ENCODE measurements at places on chromosomes 4 and X.
A peak's percentile ranks its signal among the peaks of the same experiment; 100 is the strongest.

DNA sequence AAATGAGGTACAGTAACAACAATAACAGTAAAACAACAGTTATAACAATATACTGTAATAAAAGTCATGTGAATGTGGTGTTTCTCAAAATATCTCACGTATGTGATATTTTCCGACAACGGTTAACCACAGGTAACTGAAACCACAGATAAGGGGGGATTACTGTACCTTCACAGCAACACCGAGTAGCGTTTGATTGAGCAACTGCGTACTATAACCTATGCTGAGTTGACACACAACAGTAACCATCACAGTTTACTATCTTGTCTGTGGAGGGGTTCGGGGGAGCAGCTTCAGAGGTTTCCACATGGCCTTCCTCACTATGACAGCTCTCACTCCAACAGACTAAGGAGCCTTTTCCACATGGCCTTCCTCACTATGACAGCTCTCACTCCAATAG lies 13.4 kb downstream of the RBMX2 start:
- DNase-seq, result no peak

GRCh38 chr4:21826071-21826470 lies 122.5 kb downstream of the KCNIP4 start:
- no peak for DNase-seq

- DNase-seq, result no peak
These were observed 301.7 kb upstream of the EMCN start for GRCh38 chr4:100819505-100819904.

- DNase-seq, result no peak
These were observed 130.9 kb upstream of the RPS6KA3 start for GRCh38 chrX:20397587-20397986.

- DNase-seq, result no peak
These were observed 68.0 kb downstream of the NFKB1 start for GRCh38 chr4:102569200-102569599.

DNA sequence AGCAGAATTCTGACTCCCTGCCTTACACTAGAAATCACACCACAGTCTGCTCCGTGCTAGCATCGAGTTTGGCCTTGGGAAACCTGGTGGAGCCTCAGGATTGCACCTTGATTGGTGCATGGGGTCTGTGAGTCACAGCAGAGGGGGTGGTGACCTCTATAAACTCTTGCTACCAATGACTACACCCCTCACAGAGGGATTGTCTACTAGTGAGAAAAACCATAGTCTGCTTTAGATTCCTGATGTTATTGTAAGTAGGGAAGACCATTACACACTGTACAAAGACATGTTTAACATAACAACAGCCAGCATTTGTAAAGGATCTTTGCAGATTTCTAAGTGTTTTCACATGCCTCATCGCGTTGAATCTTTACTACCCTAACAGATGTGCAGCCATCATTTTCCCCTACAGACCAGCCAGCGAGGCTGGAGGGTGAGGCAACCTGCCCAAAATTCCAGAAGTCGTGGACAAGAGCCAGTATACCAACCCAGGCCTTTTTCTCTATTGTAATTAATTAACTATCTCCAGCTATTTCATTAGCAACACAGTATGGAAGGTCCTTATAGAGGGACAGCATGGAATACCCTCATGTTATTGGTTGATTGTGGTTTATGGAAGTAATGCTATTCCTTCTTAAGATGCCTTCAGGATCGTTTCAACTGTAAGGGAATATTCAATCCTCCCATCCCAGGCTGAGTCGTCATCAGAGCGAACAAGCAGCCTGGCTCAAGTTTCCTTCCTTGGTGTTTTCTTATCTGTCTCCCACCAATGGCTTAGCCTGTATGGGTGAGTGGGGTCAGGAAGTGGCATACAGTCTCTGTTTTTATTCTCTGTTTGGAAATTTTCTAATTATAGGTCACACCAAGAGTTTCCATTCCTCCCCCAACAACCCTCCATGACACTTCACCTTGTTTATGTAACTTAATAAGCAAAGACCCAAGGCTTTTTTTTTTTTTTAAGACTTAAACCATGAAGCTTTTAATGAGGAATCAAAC lies 55.9 kb upstream of the KDR start:
- no peak for DNase-seq

GRCh38 chr4:15706646-15707362 lies 3.9 kb downstream of the BST1 start:
- no peak for DNase-seq

GRCh38 chr4:30172416-30172815 lies 547.8 kb upstream of the PCDH7 start:
- no peak for DNase-seq

DNA sequence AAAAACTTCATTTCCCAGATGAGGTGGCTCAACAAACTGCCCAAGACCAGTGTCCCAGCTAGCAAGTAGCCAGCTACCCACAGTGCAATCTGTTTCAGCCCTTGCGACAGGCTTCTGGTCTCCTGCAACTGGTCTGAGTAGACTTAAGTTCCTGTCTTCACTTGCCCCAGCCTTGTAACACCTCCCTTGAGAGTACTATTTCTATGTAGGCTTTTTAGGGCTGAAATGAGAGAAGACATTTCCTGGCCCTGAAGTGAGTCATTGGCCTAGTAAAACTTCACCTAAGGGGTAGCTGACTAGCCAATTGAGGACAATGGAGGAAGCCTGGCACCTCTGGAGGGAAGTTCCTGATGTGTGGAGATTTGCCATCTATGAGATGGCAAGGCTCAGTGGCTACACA lies 80.1 kb upstream of the STIM2 start:
- DNase-seq, result no peak

DNA sequence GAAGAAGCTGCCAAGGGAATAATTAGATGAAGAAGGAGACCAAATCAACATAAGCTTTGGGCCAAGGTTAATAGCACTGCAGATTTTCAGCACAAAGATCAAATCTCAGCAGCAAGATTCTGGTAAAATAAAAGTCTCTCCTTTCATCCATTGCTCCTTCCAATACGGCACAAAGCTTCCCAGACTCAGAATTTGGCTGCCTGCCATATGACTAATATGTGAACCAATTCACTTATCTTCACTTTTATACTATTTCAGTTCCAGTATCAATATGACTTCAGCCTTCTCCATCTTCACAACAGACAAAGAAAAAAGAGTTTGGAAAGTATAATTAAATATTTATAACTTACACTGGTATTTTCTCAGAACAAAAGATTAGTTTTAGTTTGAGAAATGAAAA lies 978.3 kb upstream of the GRID2 start:
- DNase-seq, result no peak

GRCh38 chr4:141739636-141740035 lies 103.3 kb downstream of the IL15 start:
- DNase-seq, result no peak

GRCh38 chrX:39592776-39593175 lies 505.0 kb downstream of the BCOR start:
- DNase-seq, result no peak

- DNase-seq, result no peak
These were observed 127.0 kb upstream of the ETNPPL start for GRCh38 chr4:108889696-108890483.

- DNase-seq, result no peak
These were observed 63.1 kb upstream of the AFAP1 start for GRCh38 chr4:8002525-8003309.

DNA sequence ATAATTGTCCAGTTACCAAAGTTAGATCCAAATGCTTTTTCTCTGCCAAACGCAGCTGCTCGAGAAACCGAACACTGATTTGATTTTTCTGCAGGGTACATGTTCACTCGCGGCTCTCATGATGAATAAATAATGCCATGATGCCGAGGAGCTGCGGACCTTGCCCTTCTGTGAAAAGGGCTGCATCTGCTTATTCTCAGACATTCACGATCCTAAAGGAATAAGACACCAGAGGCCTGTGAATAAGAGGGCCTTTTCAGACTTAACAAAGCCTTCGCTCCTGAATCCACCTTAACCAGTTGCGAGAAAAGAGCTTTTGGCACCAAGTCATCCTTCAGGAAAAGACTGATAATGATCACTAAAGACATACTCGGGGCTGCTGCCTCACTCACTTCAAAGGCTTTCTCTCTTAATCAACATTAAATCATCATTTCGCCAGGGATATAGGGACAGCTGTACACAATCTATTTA lies 147.5 kb downstream of the FBXO8 start:
- DNase-seq, result no peak

DNA sequence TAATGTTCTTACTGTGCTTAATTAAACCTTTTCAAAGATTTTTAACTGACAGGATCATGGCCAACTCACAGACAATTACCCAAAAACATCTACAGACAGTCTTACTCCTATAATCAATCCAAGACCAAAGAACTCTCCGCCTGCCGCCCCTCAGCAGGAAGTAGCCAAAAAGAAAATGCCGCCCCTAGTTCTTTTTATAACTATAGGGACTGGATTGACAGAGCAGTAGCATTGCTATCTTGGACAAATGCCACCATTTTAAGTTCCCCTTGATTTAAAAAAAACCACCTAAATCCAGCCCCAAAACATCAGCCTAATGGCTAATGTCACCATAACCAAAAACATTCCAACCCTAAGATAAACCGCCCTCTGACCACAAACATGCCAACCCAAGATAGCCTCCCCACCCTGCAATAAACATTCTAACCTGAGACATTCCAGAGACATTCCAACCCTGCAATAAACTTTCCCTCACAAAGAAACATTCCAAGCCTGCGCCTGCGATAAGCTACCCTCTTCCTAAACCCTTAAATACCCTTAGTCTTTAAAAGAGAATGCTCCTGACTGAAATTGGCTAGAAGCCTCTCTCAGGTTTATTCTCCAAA lies 77.0 kb downstream of the COQ2 start:
- DNase-seq, result peak; percentile 87

- DNase-seq, result no peak
These were observed 970.1 kb downstream of the ADGRL3 start for GRCh38 chr4:62170235-62170634.

- no peak for DNase-seq
These were observed 79.5 kb upstream of the SLIT2 start for GRCh38 chr4:20172070-20172760.

DNA sequence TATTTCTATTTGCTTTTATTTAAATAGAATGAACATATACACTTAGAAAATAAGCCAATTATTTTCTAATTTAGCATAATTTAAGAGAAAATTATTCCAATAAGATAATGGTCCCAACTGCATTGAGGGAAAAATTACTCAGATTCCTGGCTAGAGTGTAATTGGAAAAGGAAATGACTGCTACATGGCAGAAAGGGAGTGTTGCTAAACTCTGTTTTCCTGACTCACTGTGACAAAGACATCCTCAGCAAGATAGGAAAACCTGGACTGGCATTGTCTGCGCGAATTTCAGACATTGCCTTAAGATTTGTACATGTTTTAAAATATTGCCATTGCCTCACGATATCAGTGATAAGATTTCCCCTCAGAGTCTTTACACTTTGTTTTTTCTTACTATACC lies 8.2 kb downstream of the TNIP3 start:
- DNase-seq, result no peak

DNA sequence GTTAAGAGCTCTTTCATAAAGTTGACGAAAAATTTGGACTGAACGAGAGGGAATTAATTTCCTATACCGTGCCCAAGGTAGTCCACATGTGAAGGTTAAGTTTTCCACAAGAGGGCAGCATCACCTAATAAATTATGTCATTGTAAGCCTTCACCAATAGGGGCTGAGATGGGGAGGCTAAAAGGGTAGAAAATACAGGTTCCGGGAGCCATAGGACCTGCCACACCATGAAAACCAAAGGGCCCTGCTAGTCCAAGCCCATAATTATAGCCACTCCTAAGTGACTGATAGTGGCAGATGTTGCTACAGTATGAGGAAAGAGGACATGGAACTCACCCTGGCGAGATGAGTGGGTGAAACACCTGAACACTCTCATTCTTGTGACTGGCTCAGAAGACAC lies 122.2 kb downstream of the SHROOM4 start:
- DNase-seq, result no peak

DNA sequence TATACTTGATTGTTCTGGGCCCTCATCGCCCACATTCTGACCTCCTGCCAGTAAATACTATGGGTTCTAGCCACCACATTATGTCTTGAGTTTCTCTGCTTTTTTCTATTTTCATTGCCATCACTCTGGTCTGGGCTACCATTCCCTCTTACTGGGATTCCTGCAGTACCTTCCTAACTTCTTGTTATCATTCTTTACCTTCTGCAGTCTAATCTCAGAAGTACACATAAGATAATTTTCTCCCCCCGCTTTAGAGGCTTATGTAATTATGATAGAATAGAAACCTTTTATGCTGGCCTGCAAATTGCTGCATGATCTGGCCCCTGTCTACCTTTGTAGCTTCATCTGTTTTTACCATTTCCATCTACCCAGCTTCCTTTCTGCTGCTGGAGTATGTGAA lies 19.2 kb downstream of the STIM2 start:
- no peak for DNase-seq

DNA sequence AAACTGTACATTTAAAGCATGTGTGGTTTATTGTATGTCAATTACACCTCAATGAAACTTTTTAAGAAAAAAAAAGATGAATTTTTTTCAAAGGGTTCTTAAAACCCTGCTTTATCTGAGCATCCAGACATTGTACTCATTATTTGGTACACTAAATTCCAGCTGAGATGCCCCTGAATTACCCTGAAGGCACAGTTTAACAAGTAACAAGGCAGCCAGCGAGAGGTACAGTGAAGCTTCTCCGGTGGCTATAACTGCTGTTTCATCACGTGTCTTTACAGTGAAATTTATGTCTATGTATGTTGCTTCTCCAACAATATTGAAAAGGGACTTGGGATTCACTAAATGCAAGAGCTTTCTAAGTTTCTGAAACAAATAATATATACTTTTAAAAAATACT lies 15.8 kb downstream of the SLC7A11 start:
- no peak for DNase-seq

GRCh38 chrX:716136-716535 lies 85.5 kb downstream of the SHOX start:
- no peak for DNase-seq

DNA sequence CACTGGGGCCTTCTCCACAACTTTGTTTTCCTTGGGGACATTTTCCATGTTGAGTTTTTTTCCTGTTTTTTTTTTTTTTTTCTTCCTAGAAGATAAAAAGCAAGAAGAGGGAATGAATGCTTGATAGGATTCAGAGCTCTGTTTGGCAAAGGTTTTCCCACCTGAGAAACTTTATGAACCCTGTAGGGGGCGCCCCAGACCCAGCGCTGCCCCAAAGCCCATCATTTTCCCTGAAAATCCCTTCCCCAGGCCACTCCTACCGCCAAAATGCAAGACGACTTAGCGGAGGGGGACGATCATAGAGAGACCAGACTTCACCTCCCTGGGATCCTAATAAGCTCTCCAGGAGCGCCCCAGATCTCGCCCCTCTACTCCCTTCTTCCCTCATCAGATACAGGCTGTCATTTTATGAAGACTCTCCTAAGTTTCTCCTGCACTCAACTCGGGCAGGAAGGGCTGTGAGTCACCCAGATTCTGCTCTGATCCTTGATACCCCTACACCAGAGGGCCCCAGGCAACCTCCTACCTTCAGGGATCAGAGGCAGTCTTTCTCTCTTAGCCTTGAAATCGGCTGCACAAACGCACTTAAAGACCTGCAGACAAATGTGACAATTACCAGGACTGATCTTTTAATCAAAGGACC lies 1.4 kb downstream of the BEX5 start:
- DNase-seq, result no peak

DNA sequence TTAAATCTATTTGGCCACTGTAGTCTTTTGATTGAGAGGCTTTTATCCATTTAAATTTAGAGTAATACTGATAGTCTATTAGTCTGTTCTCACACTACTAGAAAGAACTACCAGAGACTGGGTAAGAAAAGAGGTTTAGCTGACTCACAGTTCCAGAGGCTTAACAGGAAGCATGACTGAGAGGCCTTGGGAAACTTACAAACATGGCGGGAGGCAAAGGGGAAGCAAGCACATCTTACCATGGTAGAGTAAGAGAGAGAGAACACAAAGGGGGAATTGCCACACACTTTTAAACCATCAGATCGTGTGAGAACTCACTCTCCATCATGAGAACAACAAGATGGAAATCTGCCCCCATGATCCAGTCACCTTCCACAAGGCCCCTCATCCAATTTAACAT lies 410.9 kb downstream of the PDGFC start:
- DNase-seq, result no peak

Measured in SJSA1 (cell line).